ENCODE measurements at places on chromosomes 12 and 14.

- DNase-seq: peak; percentile 79
Measured at GRCh38 chr14:77023001-77023996, 5.2 kb downstream of the IRF2BPL start.

DNA sequence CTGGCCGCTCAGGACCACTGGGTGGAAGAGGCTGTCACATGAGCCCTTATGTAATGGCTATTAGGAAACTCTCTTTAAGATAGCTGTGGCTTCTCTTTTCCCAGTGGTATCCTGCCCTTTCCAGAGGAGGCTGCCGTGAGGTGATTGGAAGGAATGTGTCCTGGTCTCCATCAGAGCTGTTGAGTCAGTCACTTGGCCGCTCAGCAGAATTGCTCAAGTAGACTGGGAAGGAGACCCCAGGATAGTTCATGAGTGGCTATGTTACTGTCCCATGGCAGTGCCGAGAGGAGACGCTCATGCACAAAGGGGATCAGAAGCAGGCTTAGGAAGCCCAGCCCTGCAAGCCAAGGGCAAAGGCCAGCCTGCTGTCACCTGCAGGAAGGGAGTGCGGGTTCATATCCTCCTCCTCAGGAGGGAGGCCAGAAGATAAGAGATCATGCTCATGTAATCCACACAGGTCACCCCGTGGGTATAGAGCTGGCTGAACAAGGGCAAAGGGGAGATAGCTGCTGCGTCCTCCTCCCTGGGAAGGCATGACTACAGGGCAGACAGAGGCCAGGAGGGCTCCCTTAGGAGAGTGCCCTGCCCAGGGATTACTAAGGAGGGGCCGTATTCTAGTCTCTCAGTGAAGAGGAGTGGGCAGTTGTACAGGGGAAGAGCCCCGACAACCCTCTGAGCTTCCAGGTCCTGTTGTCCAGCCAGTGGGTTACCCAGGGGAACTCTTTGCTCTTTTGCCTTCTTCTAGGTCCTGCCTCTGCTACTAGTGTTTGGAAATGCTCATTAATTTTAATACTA, 137.0 kb upstream of the MAX start:
- DNase-seq: peak; percentile 85

GRCh38 chr12:10147714-10148403, 17.9 kb upstream of the CLEC7A start:
- peak; percentile 10 for DNase-seq

- no peak for DNase-seq
Measured at GRCh38 chr14:58517592-58517991, 90.1 kb downstream of the KIAA0586 start.

DNA sequence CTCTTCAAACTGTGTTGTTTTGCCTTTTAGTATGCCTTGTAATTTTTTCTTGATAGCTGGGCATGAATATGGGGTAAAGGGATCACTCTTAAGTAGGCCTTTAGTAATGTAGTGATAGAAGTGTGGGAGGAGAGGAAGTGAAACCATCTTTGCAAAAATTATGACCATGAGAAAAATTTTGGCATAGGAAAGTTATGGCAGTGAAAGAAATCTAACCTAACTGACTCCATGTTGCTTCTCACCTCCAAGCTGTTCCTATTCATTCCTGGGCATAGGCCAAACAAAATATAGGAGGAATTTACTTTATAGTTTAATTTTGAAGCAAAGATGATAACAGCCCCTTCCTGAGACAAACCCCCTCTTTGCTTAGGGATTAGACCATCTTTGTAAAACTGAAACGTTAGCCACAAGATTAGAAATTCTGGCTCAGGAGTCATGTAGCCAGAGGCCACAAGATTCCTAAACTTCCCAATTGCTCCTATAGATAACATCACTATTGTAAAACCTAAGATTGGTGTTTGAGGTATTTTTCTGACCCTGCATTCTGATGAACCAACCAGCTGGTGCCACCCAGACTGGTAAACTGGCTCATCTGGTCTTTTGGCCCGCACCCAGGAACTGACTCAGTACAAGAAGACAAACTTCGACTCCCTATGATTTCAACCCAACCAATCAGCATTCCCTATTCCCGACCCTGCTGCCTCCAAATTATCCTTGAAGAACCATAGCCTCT, 45.8 kb downstream of the CRADD start:
- peak; percentile 38 for DNase-seq

- DNase-seq: peak; percentile 13
Measured at GRCh38 chr14:35534208-35534872, 376 bp downstream of the INSM2 start.

Data from fibroblast of skin of right quadriceps (primary cell).